Type B pancreatic cell (in vitro differentiated cells): ENCODE measurements at places on chromosomes 4 and X. TPM values are rescaled to one million over a fixed set of nuclear protein-coding genes. Genes with fewer than 3 reads are reported as not detected.

- no peak for DNase-seq
Observed at GRCh38 chr4:61427818-61428495, 227.8 kb downstream of the ADGRL3 start.

- no peak for DNase-seq
Observed at GRCh38 chrX:117957128-117957527, 159.5 kb downstream of the KLHL13 start.

- DNase-seq, result no peak
Observed at GRCh38 chr4:105808750-105809041, 86.6 kb upstream of the NPNT start.

GRCh38 chrX:19874391-19875049, 12.9 kb downstream of the SH3KBP1 start:
- DNase-seq, result no peak

GRCh38 chr4:41538017-41538733, at the start of gene LIMCH1:
TSS of gene LIMCH1 (plus strand) at chr4:41538157. CDS start at chr4:41605996, 67,839 bp downstream.
- no peak for DNase-seq

GRCh38 chr4:41360214-41360920, 103.6 kb downstream of the UCHL1 start:
- DNase-seq, result peak; percentile 75

DNA sequence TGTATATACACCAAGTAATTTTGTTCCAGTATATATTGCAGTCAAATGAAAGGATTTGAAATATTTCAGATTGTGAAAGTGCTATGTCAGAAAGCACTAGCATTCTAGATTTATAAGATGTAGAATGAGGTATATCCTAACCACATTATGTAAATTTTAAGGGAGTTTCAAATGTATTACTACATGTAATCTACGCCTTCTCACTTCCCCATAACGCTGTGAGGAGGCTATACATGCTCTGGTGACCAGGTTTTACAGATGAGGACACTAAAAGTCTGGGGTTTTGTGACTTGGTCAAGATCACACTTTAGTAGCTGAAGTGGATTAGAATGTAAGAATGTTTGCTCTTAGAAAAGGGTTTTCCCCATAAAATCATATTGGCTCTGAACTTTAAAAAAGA, 8.1 kb downstream of the ENPEP start:
- no peak for DNase-seq

GRCh38 chr4:82998898-82999297, 11.7 kb downstream of the LIN54 start:
- no peak for DNase-seq

- no peak for DNase-seq
Observed at GRCh38 chr4:124484008-124484407, 228.5 kb downstream of the ANKRD50 start.

- DNase-seq, result no peak
Observed at GRCh38 chr4:2583092-2583491, 46.6 kb downstream of the FAM193A start.

GRCh38 chr4:73187325-73187724, 71.3 kb downstream of the ANKRD17 start:
- no peak for DNase-seq

GRCh38 chrX:64447207-64447606, 52.0 kb upstream of the MTMR8 start:
- DNase-seq, result no peak

DNA sequence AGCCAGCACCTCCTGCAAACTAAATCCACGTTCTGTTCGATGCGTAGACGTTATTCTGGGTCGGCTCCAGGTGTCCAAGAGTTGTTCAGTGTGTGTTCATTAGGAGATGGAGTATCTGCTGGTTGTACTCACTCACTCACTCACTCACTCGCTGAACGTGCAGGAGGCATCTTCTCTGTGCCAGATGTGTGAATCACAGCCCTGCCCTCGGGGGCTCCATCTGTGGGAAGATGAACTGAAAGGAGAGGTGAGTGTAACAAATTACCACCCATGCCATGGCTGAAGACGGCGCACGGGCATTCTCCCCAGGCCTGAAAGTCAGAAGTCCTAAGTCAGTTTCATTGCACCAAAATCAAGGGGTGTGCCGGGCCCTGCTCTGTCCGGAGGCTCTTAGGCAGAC, 16.1 kb downstream of the NSG1 start:
- DNase-seq, result no peak

GRCh38 chr4:79325436-79325835, 425 bp downstream of the NAA11 start:
- DNase-seq, result no peak

DNA sequence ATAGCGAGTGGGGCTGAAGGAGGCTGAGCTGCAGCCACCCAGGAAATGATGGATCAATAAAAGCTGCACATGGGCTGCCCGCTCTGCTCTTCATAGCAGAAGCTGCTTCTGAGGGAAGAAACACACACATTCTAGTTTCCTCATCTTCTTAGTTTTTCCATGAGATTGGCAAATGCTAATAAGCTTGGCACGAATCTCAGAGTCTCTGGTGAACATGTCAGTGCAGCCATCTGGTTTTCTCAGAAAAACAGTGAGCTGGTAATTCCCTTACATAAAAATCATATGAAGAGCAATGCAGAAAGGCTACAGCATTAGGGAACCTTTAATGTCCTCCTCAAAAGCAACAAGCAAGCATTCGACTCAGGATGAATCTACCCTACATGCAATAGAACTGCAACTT, 69.9 kb downstream of the GATB start:
- DNase-seq, result no peak

DNA sequence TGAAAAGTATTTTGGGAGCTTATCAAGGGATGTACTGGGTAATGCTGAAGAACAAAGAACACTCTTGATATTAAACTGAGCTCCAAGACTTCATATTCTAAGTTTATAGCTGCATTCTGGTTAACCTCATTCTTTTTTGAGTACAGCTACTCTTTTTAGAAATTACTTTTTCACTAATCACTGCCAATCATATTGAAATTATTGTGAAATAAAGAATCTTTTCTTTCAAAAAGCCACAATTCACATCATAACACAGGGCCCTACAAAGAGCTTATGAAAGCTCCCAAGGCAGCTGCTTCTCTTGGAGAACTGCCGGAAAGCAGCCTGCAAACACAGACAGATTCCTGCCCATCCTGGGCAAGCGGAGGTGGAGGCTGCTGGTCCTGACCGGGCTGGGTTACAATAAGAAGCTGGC, 121.4 kb downstream of the RNF150 start:
- no peak for DNase-seq

GRCh38 chr4:8772499-8773123, 99.0 kb downstream of the HMX1 start:
- no peak for DNase-seq

GRCh38 chr4:80016506-80016905, 56.5 kb downstream of the ANTXR2 start:
- DNase-seq, result no peak

DNA sequence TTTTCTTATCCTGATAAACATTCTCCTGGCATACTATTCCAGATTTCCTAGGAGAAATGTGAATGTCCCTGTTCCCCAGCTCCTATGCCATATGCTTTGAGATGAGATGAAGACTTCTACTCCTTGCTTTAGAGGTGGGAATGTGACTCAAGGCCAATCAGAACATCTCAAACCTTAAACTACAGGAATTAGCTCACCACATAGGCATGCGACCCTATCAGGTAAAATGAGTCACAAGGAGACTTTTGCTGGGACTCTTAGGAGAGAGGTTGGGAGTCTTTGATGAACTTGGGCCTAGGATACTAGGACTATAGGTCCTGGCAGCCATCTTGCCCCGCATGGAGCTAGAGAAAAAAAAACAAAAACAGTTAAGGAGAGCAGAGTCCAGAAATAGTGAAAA, 5.8 kb upstream of the USO1 start:
- DNase-seq, result no peak

GRCh38 chrX:104172121-104172520, 5.9 kb downstream of the FAM199X start:
- no peak for DNase-seq

DNA sequence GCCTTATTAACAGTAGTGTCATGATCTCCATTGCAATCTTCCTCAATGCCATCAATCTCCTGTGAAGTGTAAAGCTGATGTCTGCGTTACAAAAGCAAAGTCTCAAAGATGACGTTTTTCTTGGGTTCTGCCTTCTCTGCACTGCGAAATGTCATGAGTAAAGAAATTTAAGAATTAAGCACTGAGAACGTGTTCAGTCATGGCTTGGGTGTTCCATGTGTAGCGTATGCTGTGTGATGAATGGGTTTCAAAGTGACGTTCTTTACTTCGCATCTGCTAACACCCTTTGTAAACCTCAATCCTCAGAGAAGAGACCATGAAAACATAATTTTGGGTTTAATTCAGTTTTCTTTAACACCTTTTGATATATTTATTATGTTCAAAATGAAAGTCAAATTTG, 999 bp downstream of the NAP1L5 start:
- no peak for DNase-seq

GRCh38 chrX:150902434-150903109, 4.1 kb upstream of the CD99L2 start:
- no peak for DNase-seq

GRCh38 chrX:130125091-130125874, 15.0 kb upstream of the ELF4 start:
- no peak for DNase-seq

GRCh38 chrX:51598899-51599298, 19.8 kb downstream of the CENPVL3 start:
- no peak for DNase-seq

GRCh38 chrX:143853488-143853887, 30.4 kb upstream of the UBE2NL start:
- no peak for DNase-seq

DNA sequence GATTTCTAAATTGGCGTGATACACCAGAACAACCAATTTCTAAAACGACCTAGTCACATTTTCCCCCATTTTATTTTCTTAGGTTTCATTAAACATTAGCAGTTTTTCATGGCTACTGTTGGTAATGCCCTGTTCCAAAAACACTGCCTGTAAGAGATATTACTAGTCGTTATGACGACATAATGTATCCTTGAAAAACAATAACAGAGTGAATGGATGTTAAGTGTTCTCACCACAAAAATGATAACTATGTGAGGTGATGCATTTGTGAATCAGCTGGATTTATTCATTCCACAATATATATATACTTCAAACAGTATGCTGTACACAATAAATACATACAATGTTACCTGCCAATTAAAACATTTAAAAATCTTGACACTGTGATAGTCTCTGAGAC, 1147.6 kb upstream of the PCDH10 start:
- DNase-seq, result no peak

- DNase-seq, result no peak
Observed at GRCh38 chr4:183255487-183255886, 64.6 kb downstream of the CLDN22 start.

The PHOX2B gene
- total RNA-seq, result 0.36 and 1.7 TPM in 2 replicates

The ADGRG4 gene
- total RNA-seq, result 1.2 and 11.8 TPM in 2 replicates

The ZIC3 gene
- total RNA-seq, result 28.4 TPM in 1 of 2 replicates, not detected in the other

The STS gene
- total RNA-seq, result 18.3 and 42.1 TPM in 2 replicates

The NAA11 gene
- not detected in 2 replicates for total RNA-seq

The CENPE gene
- 14.1 and 46.5 TPM in 2 replicates for total RNA-seq

The SLC9B2 gene
- total RNA-seq, result 4.0 and 12.9 TPM in 2 replicates

The ART3 gene
- total RNA-seq, result not detected in 2 replicates

The THOC2 gene
- total RNA-seq, result 80.5 and 96.2 TPM in 2 replicates

The ANKRD50 gene
- total RNA-seq, result 18.6 and 31.4 TPM in 2 replicates

The MTMR1 gene
- 21.8 and 28.0 TPM in 2 replicates for total RNA-seq

The MAGEA10 gene
- total RNA-seq, result not detected in 2 replicates

The TRAM1L1 gene
- 5.6 and 8.9 TPM in 2 replicates for total RNA-seq

The CDS1 gene
- total RNA-seq, result 15.1 and 39.7 TPM in 2 replicates

The ASB12 gene
- 0.63 TPM in 1 of 2 replicates, not detected in the other for total RNA-seq

The IL3RA gene
- total RNA-seq, result not detected in 2 replicates
